Calu3 (cell line): ENCODE measurements at places on chromosomes 13 and 19. TPM values are rescaled to one million over a fixed set of nuclear protein-coding genes. Genes with fewer than 3 reads are reported as not detected.

The CHMP2A gene
- 168 TPM in 2 replicates for total RNA-seq

- no peak overlapping the region for H3K27ac ChIP-seq
- H3K4me3 ChIP-seq: no peak overlapping the region
- H3K4me1 ChIP-seq: no peaks in the 10 kb centered on the region
- peaks cover 9% of the 10 kb centered on the region for H3K36me3 ChIP-seq
These were observed 35.0 kb downstream of the EFNB2 start for GRCh38 chr13:106500445-106500844.

- DNase-seq: no peak
- no peak overlapping the region for H3K4me3 ChIP-seq
- H3K27ac ChIP-seq: no peak overlapping the region
- no peaks in the 10 kb centered on the region for H3K27me3 ChIP-seq
- H3K36me3 ChIP-seq: no peaks in the 10 kb centered on the region
- H3K4me1 ChIP-seq: no peaks in the 10 kb centered on the region
These were observed 1194.0 kb downstream of the PCDH9 start for GRCh38 chr13:66036024-66036614.

GRCh38 chr13:75986818-75987217 lies 350.7 kb downstream of the LMO7 start:
- no peak for DNase-seq
- H3K36me3 ChIP-seq: no peaks in the 10 kb centered on the region
- H3K27ac ChIP-seq: no peak overlapping the region
- H3K4me1 ChIP-seq: no peaks in the 10 kb centered on the region
- no peaks in the 10 kb centered on the region for H3K27me3 ChIP-seq

- no peaks in the 10 kb centered on the region for H3K4me1 ChIP-seq
- no peaks in the 10 kb centered on the region for H3K27me3 ChIP-seq
- DNase-seq: no peak
- no peak overlapping the region for H3K4me3 ChIP-seq
- H3K27ac ChIP-seq: no peak overlapping the region
- H3K36me3 ChIP-seq: no peaks in the 10 kb centered on the region
These were observed 145.6 kb upstream of the GJB6 start for GRCh38 chr13:20377720-20378119.

GRCh38 chr19:10299545-10300458 lies 9.8 kb downstream of the ZGLP1 start:
- no peak overlapping the region for H3K4me3 ChIP-seq
- DNase-seq: no peak
- peaks cover 7% of the 10 kb centered on the region for H3K36me3 ChIP-seq
- no peak overlapping the region for H3K27ac ChIP-seq
- H3K27me3 ChIP-seq: no peaks in the 10 kb centered on the region
- H3K4me1 ChIP-seq: no peaks in the 10 kb centered on the region

The TNFSF13B gene
- 0.97 and 1.8 TPM in 2 replicates for total RNA-seq

- H3K27ac ChIP-seq: no peak overlapping the region
- H3K36me3 ChIP-seq: no peaks in the 10 kb centered on the region
- H3K27me3 ChIP-seq: no peaks in the 10 kb centered on the region
- H3K4me1 ChIP-seq: no peaks in the 10 kb centered on the region
These were observed 332.2 kb downstream of the TEX29 start for GRCh38 chr13:111652676-111653075.

The WDR62 gene
- total RNA-seq: 25.5 and 29.6 TPM in 2 replicates

The DACH1 gene
- total RNA-seq: 0.14 and 0.20 TPM in 2 replicates

The LILRA6 gene
- not detected in 2 replicates for total RNA-seq

DNA sequence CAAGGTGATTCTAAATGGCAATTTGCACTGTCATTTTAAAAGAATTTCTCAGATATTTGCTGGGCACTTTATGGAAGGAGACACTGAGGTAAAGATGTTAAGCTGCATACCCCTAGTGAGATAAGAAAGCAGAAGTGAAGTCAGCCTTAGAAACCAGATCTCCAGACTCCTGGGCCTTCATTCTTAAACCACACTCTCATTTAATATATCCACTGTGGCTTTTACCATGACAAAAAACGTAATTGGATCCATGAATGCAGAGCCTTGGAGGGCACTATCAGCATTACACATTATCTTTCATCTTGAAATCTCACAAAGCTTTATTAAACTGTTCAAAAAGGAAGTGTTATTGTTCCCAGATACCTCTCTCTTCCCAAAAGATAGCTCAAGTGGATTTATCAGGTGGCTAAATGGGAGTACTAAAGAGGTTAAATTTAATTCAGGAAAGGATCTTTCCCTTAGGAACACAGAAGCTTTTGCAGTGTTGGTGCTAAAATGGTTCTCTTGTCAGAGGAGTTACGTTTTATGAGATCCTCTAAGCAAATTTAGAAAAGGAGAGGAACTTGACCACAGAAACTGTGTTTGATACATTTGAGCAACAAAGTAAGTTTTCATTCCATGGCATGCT lies 1060.4 kb downstream of the EFNB2 start:
- no peak overlapping the region for H3K4me3 ChIP-seq
- H3K4me1 ChIP-seq: no peaks in the 10 kb centered on the region
- H3K27ac ChIP-seq: no peak overlapping the region
- H3K36me3 ChIP-seq: no peaks in the 10 kb centered on the region
- DNase-seq: no peak

DNA sequence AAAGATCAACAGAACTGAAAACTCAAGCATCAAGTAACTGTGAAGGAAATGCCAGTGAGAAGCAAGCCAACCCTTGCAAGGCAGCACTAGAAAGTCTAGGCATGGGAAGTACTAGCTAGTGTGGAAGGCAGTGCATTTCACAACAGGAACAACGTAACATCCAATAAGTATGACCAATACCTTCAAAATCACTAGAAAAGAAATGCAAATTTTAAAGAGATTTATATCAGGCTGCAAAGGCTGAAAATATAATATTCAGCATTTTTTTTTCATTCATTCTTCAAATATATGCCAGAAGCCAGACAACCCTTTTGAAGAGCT lies 121.9 kb downstream of the DLEU7 start:
- no peaks in the 10 kb centered on the region for H3K36me3 ChIP-seq
- H3K27me3 ChIP-seq: no peaks in the 10 kb centered on the region
- H3K4me1 ChIP-seq: no peaks in the 10 kb centered on the region
- DNase-seq: no peak
- H3K27ac ChIP-seq: no peak overlapping the region
- no peak overlapping the region for H3K4me3 ChIP-seq

The LINGO3 gene
- total RNA-seq: not detected in 2 replicates

GRCh38 chr13:36347531-36348210 lies 1.5 kb upstream of the SPART start:
- DNase-seq: no peak
- H3K4me3 ChIP-seq: no peak overlapping the region
- no peaks in the 10 kb centered on the region for H3K4me1 ChIP-seq
- no peaks in the 10 kb centered on the region for H3K27me3 ChIP-seq

The FCAR gene
- total RNA-seq: not detected in 2 replicates

The ZNF836 gene
- total RNA-seq: 11.3 and 12.0 TPM in 2 replicates

DNA sequence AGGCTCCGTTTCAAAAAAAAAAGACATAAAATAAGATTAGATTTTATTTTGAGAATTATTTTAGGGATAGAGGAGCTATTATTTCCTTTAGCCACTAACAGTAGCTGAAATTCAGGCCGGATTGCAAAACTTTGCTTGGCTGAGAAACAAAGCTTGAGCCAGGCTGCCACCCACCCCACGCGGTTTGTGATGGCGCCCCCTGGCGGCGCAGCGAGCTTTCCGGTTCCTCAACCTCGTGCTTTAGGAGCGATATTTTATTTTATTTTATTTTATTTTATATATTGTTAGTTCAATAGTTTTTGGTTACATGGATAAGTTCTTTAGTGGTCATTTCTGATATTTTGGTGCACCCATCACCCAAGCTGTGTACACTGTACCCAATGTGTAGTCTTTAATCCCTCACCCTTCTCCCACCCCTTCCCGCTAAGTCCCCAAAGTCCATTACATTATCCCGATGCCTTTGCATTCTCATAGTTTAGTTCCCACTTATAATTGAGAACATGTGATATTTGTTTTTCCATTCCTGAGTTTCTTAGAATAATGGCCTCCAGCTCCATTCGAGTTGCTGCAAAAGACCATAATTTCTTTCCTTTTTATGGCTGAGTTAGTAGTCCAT lies 19.8 kb upstream of the CEACAM4 start:
- no peak overlapping the region for H3K27ac ChIP-seq
- H3K4me1 ChIP-seq: peaks cover 28% of the 10 kb centered on the region
- no peaks in the 10 kb centered on the region for H3K36me3 ChIP-seq
- no peak overlapping the region for H3K4me3 ChIP-seq
- DNase-seq: no peak

DNA sequence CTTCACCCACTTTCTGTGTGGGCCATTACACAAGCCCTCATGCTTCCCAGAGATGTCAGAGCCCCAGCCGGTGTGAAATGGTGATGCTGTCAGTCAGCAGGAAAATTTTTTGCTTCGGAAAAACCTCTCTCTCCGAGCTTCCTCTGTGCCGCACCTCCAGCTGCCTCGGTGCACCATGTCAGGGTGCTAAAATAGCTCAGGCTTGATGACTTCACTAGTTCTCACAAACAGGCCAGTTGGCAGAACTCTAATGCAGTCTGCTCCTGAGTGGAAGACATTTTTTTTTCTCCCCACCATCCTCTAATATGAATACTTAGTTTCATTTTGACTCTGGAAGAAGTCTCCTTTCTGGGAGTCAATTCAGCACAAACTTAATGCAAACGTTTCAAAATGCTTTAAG lies 71.3 kb downstream of the KLF12 start:
- no peak overlapping the region for H3K4me3 ChIP-seq
- no peak overlapping the region for H3K27ac ChIP-seq
- no peaks in the 10 kb centered on the region for H3K4me1 ChIP-seq
- H3K36me3 ChIP-seq: no peaks in the 10 kb centered on the region

DNA sequence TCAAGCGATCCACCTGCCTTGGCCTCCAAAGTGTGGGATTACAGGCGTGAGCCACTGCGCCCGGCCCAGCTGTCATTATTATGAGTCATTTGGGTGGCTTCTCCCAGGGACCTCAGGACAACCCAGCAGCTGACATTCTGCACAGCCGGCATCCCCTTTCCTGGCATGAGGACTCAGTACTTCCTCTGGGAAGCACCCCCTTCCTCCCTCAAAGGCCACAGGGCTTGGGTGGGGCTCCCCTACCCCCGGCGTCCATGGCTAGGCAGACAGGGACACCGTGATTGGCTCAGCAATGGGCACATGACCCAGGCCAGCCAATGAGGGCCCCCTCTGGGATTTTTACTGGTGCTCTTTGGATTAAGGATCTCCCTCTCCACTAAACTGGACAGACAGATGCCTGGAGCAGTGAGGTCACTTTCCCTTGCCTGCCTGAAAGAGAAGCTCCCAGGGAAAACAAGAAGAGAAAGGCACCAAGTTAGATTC lies 6.0 kb downstream of the KANK2 start:
- no peak overlapping the region for H3K4me3 ChIP-seq
- peaks cover under 1% of the 10 kb centered on the region for H3K36me3 ChIP-seq
- no peak overlapping the region for H3K27ac ChIP-seq
- no peaks in the 10 kb centered on the region for H3K27me3 ChIP-seq
- no peaks in the 10 kb centered on the region for H3K4me1 ChIP-seq
- DNase-seq: no peak

The MARK4 gene
- 45.9 and 50.3 TPM in 2 replicates for total RNA-seq

- DNase-seq: no peak
- no peaks in the 10 kb centered on the region for H3K27me3 ChIP-seq
- H3K27ac ChIP-seq: no peak overlapping the region
- no peaks in the 10 kb centered on the region for H3K36me3 ChIP-seq
These were observed 10.5 kb downstream of the WIZ start for GRCh38 chr19:15439078-15439799.

The RFPL4AL1 gene
- total RNA-seq: not detected in 2 replicates

DNA sequence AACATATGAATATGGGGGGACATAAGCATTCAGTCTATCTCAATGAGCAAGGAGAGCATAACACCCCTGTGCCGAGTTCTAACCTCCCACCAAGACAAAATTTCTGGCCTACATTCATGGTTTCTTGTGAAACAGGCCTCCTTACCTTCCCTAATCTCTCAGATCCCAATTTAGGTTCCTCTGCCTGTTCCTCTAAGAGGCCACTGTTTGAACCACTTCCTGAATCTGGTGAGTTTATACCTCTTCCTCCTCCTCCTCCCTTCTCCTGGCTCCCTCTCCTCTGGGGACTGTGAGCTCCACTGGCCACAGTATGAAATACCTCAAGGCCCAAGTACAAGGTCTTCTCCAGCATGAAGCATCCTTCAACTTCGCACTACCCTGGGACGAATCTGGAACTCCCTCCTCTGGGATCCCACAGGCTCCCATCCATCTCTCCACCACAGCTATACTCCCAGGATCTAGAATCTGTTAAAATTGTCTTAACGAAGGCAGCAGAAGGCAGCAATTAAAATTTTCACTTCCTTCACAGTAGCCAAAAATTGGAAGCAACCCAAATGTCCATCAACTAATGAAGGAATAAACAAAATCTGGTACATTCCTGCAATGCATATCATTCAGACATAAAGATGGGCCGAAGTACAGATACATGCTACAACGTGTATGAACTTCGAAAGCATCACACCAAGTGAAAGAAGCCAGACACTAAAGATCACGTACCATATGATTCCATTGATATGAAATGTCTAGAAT lies 7.8 kb upstream of the SIGLECL1 start:
- H3K4me1 ChIP-seq: peaks cover 20% of the 10 kb centered on the region
- no peak for DNase-seq
- H3K27me3 ChIP-seq: no peaks in the 10 kb centered on the region
- no peak overlapping the region for H3K27ac ChIP-seq
- no peaks in the 10 kb centered on the region for H3K36me3 ChIP-seq

DNA sequence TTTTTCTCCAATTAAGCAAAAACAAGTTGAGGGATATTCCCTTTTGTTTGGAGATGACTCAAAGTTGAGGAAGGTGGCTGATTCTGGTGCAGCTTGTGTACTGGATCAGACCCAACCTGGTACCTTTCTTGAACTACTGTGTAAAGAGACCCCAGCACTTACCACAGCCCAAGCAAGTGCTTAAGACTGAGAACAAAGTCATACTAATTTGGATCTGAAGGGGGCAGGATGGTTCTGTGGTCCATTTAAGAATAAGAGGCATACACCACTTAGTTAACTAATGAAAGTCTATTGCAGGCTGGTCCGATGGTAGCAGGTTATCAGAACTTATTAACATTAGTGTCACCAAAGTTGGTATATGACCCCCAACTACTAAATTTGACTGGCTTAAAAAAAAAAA lies 6.3 kb downstream of the THSD1 start:
- H3K36me3 ChIP-seq: no peaks in the 10 kb centered on the region
- no peak for DNase-seq
- no peak overlapping the region for H3K4me3 ChIP-seq

The ZNF66 gene
- 5.1 and 5.5 TPM in 2 replicates for total RNA-seq

- peak overlapping the region; percentile 67 for H3K27ac ChIP-seq
- H3K4me1 ChIP-seq: no peaks in the 10 kb centered on the region
- peak overlapping the region; percentile 71 for H3K4me3 ChIP-seq
- H3K27me3 ChIP-seq: no peaks in the 10 kb centered on the region
- H3K36me3 ChIP-seq: peaks cover 6% of the 10 kb centered on the region
These were observed 169.3 kb downstream of the COL4A1 start for GRCh38 chr13:110137680-110138009.

- no peaks in the 10 kb centered on the region for H3K27me3 ChIP-seq
- H3K4me3 ChIP-seq: no peak overlapping the region
- H3K36me3 ChIP-seq: peaks cover 5% of the 10 kb centered on the region
These were observed 89.4 kb downstream of the COL4A2 start for GRCh38 chr13:110396476-110396875.

DNA sequence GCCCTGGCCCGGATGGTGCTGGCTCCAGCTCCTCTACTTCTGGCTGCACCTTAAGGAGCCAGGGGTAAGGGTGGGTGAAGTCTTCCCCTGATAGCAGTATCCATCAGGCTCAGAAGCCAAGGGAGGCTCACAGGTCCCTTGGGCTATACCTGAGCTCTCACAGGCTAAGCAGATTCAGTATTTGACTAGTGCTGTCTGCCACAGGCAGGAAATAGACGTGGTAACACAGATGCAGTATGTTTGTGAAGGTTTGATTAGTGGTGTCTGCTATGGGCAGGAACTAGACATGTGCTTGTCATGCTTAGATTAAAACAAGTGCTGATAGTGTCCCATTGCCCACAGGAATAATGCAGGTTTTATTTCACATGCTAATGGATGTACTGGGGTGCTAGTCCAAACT lies 4.0 kb downstream of the SYT5 start:
- no peak overlapping the region for H3K27ac ChIP-seq
- H3K36me3 ChIP-seq: peaks cover 46% of the 10 kb centered on the region
- peaks cover 45% of the 10 kb centered on the region for H3K4me1 ChIP-seq

The HSPB6 gene
- total RNA-seq: 0.71 and 0.93 TPM in 2 replicates
